Heart left ventricle (tissue), 16 donors: ENCODE measurements at places on chromosomes 7 and 10. TPM values are rescaled to one million over a fixed set of nuclear protein-coding genes. Genes with fewer than 3 reads are reported as not detected.

The GJD4 gene
- total RNA-seq = not detected

The NKX6-2 gene
- total RNA-seq = not detected

The CACNB2 gene
- 37.8 TPM for total RNA-seq

The IFIT2 gene
- total RNA-seq = 30.2 TPM

The GIMAP5 gene
- total RNA-seq = 26.6 TPM

The GLI3 gene
- total RNA-seq = 2.0 TPM

The SDK1 gene
- 3.2 TPM for total RNA-seq

The NCF1 gene
- 2.1 TPM for total RNA-seq

The PIK3CG gene
- total RNA-seq = 1.6 TPM

The ZNF727 gene
- total RNA-seq = 2.5 TPM

The MKX gene
- 0.56 TPM for total RNA-seq

The LBX1 gene
- not detected for total RNA-seq

The TRPV5 gene
- total RNA-seq = not detected

The ARL4A gene
- 14.2 TPM for total RNA-seq

The LRIT1 gene
- total RNA-seq = not detected

The CLEC5A gene
- total RNA-seq = 0.77 TPM

The GCK gene
- total RNA-seq = 1.9 TPM

The HABP2 gene
- not detected for total RNA-seq

The RALA gene
- total RNA-seq = 30.7 TPM

The AQP1 gene
- total RNA-seq = 420 TPM

The PURB gene
- total RNA-seq = 18.7 TPM

The CPA2 gene
- total RNA-seq = not detected

The CPXM2 gene
- total RNA-seq = 2.6 TPM

The TPK1 gene
- 5.0 TPM for total RNA-seq

The FEZF1 gene
- total RNA-seq = not detected

The MEOX2 gene
- total RNA-seq = 6.3 TPM

The STAG3 gene
- 1.3 TPM for total RNA-seq

The ITIH2 gene
- total RNA-seq = not detected

The ZNF804B gene
- not detected for total RNA-seq

The CLDN3 gene
- total RNA-seq = not detected

The LRRC4 gene
- 5.0 TPM for total RNA-seq

The CDK5 gene
- 9.2 TPM for total RNA-seq
